Stimulated activated CD8-positive, alpha-beta memory T cell treated with anti-CD3 and anti-CD28 coated beads, Interleukin-15, amount 100 ng/mL, for 4 hours (primary cell): ENCODE measurements at places on chromosomes 5 and 9.

DNA sequence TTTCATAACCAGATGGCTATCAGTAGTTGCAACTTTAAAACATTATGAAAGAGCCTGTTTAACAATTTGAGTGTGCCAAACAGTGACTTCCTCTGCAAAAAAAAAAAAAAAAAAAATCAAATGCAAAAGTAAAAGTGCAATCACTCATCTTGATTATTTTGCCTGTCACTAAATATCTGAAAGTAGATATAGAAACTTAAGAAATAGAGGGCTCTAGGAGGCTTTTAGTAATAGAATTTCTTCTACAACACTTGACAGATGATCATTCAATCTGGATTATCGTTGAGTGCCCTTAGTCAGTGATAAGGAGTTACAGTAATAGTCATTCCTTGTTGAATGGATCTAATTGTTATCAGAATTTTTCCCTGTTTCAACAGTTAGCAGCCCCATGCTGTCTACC lies 101.8 kb downstream of the CETN3 start:
- no peak for DNase-seq

DNA sequence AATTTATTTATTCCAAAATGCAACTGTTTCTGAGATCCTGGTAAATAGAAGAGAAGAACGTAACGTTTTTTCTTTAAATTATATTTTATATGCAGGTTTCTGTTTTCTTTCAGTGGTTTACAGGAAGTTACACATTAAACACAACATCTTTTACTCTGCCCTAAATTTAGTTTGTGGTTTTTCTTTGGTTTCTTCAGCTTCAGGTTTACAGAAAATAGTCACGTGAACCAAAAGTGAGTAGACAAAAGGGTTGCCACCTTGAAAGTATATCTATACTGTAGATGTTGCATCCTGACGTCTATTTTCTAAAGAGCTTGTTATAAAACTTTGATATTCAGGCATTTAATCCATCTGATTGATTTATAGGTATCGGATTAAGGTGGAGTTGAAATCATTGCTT lies 1236.6 kb downstream of the MAT2B start:
- no peak for DNase-seq

DNA sequence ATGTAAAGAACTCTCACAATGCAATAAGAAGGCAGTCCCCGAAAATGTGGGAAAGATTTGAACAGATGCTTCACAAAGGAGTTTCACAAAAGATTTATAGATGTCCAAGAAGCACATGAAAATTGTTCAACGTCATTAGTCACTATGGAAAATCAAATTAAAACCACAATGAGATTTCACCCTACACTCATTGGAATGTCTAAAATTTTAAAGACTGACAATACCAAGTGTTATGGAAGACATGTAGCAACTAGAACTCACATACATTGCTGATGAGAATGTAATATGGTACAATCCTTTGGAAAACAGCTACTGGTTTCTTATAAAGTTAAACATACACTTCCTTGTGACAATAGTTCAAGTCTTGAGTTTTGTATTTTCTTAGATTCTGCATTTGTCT lies 11.0 kb upstream of the RECK start:
- DNase-seq: no peak

GRCh38 chr9:114223564-114224246 lies 68.4 kb downstream of the COL27A1 start:
- DNase-seq: no peak

GRCh38 chr5:179371681-179372680 lies 26.7 kb upstream of the ADAMTS2 start:
- no peak for DNase-seq

GRCh38 chr9:132945186-132946130 lies 1.0 kb upstream of the TSC1 start:
- no peak for DNase-seq

DNA sequence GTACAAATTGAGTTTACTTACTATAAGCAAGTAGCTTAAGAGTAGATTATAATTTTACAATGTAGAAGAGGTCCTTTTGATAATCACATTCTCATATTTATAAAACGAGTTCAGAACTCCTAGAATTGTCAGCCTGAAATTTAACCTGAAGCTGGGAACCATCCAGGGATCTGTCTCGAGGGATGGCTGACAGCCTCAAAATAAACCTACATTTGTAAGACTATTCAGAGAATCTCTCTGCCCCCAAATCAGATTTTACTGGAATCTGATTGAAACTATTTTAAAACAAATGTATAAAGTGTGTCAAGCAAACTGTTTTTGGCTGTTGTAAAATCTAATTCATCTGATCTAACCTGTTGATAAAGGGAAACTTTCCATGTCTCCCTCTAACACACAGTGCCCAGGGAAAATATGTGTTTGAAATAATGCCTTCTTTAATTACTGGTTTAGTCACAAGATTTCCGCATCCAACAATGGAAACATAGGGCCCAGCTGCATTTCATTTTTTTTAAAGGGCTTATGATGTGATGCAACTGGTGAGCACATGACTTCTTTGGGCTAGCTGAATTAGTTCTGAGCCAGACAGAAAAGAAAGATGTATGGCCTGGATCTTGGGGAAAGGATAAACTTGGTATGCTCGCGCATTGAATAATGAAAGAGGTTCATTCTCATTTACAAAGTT lies 30.3 kb downstream of the SLC25A46 start:
- DNase-seq: no peak

DNA sequence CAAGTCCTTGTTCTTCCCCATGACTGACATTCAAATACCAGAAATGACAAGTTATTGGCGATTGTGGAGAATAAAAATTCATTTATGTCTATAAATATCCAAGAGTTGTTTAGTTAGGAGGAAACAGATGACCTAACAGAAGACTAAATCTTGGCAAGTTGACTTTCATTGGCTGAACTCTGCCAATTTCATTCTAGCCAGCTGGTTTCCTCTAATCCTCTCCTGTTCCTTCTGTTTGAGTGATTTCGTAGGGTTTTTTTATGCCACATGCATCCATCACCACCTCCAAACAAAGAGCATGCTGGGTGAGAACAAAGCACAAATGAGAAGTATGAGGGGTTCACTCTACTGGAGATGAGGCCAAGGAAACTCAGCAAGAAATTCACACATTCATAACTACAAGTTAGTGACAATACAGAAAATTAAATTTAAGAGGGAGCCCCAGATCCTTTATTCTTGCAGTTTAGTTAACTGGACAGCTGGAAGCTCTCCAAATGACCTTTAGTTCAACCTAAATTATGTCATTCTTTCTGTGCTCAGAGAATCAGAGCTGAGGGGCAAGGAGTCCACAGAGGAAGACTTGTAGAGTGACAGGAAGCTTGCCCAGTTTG lies 932.0 kb downstream of the TLE4 start:
- no peak for DNase-seq

GRCh38 chr5:2675548-2675947 lies 75.9 kb downstream of the IRX2 start:
- no peak for DNase-seq

DNA sequence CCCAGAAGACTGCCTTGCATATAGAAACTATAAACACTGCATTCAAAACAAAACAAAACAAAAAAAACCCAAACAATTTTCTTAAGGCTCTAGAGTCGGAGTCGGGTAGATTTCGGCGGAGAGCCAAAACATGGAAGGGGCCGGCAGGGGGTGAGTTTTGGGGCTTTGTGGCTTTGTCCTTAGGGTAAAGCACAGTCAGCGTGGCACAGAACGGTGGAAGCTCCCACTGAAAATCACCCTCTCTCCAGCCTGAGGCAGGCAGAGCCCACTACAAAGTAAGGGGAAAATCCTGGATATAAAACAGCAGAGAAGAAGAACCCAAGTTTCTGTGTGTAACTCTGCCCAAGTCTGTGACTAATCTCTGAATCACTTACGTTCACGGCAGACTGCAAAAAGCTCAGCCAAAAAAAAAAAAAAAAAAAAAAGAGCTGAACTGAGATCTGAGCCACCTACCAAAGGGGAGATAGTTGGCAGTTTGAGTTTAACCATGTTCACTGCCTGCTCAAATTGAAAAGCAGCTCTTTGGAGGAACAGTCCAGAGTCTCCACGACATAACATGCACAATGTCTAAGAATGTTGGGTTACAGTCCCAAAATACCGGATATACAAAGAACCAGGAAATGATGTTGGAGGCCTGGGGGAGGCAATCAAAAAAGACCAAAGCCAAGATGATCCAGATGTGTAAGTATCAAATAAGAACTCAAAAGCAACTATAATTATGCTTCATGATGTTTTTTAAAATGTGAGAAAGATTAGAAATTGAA lies 26.6 kb upstream of the OR2K2 start:
- no peak for DNase-seq

- DNase-seq: no peak
Observed at GRCh38 chr5:90709323-90710155, 150.9 kb downstream of the ADGRV1 start.

GRCh38 chr5:133894143-133894542 lies 74.3 kb downstream of the C5orf15 start:
- DNase-seq: no peak

DNA sequence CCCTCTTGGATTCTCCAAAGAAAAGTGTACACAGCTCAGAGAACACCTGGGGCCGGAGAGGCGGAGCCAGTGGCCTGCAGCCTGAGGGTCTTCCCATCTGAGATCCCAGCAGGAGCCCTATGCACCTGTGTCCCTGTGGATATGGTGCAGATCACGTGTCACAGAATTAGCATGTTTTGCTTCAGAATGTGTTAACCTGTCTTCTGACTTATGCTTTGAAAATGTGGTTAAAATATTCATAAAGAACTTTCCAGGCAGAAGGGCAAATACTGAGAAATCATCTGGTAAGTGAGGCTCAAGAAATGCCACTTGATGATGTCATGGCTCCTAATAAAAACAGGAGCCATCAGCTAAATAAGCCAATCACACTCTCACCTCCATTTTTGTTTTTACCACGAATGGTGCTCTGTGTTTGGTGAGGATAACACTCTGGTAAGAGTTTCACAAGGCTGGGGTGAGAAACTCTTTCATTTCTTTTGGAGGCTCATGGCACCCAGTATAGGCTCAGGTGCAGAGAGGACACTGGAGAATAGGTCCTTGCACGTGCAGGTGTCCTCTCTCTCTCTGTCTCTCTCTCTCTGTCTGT lies 279.8 kb downstream of the FSTL4 start:
- no peak for DNase-seq

GRCh38 chr9:126501383-126502331 lies 112.1 kb upstream of the LMX1B start:
- no peak for DNase-seq

DNA sequence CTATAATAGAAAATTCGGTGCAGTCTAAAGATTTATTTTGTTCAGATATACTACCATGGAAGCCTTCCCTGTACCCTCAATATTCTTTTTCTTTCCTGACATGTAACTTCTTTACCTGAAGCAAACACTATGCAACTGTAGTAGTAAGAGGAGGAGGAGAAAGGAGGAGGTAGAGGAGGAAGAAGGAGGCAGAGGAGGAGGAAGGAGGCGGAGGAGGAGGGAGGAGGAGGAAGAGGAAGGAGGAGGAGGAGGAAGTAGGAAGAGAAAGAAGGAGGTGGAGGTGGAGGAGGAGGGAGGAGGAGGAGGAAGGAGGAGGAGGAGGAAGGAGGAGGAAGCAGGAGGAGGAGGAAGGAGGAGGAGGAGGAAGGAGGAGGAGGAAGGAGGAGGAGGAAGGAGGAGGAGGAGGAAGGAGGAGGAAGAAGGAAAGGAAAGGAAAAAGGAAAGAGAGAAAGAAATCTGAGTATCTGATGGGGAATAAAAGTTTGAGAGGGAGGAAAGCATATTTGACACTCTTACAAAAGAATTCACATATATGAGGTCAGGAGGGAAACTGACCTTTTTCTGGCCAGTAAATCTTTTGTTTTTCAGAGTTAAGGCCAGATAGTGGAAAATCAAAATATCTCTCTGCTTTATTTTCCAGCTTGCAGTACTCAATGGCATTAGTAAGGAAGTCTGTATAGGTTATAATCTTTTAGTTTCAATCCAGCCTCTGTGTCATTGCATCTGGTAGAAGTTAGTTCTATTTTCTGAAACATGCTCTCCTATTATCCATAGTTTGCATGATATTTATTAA lies 114.5 kb upstream of the LPAR1 start:
- DNase-seq: no peak

DNA sequence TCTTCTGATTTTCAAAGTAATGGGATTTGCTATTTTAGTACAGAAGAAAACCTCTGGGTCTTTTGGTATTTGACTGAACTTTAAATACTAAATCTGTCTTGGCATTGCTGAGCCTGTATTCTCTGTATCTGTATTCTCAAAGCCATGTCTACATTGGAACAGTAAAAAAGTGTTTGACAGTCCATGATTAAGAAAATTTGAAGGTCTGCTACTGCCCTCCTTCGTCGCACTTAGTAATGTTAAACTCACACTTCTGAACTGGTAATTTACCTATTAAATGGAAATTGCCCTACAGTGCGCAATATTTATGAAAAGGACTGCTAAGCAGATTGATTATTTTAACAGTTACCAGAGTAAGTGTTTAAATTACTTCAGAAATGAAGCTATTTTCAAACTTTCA lies 165.7 kb upstream of the SMC2 start:
- DNase-seq: no peak

DNA sequence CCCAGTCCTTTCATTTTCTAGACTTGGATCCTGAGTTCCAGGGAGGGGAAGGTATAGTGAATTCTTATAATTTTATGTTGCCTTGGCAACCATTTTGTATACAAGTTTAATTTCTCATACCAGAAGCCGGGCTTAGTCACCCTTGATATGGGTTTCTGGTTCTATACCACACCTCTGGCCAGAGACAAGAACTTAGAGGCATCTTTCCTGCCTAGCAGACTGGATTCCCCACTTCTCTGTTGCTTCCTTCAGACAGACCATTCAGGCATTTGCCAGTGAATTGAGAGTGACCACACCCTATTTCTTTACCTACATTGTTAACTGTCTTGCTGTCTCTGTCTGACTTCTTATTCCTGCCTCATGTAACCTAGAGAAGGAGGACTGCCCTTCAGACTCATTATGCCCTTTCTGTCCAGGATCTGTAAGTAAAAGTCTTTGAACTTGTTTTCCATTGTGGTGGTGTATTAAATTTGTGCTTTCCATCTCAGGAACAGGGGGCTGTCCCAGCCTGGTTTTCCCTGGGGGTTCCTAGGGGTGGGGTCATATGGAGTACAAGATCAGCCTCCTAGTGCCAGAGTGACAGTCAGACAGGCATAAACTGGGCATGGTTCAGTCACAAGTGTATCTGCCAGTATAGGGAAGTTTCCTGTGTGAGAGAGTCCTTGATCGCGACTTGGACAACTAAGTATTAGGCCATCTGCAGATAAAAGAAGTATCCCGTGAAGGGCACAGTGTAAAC lies 27.4 kb downstream of the TNFSF8 start:
- no peak for DNase-seq

DNA sequence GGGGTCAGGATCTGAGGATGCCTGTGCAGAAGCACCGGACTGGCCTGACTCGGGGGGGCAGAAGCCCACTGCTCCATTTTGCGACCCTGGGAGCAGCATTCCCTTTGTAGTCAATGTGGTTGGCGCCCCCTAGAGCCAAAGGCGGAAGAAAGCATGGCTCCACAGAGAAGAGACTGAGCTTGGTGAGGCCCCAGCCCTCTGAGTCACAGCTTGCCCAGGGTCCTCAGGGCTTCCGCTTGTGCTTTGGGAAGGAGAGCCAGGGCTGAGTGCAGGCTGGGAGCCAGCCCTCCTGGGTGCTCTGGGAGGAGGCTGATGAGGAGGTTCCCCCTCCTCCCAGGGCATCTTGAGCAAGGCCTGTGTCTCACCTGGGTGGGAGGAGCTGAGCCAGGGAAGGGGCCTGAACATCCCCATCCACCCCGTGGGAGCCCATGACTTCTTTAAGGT lies 5.5 kb upstream of the AQP3 start:
- peak; percentile 34 for DNase-seq
